ENCODE measurements at places on chromosomes 1 and 21.

- no peak for DNase-seq
These were observed 255.3 kb downstream of the PDE4B start for GRCh38 chr1:66048011-66048410.

DNA sequence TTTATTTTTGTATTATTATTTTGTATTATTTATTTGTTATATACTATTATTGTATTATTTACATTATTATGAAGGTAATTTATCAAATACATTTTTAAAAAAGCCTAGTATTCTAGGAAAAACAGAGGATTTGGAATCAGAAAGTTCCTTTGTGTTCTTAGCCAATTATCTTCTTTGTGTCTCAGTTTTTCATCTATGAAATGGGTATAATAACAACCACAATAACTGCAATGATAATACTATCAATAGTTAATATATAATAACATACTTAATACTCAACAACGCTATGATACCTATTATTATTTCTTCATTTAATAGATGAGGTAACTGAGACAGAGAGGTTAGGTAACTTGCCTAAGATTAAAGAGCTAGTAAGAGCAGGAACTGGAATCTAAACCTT is 80.4 kb upstream of the GNG4 start:
- DNase-seq, result no peak

- no peak for DNase-seq
These were observed 38.4 kb downstream of the IGSF21 start for GRCh38 chr1:18145851-18146618.

DNA sequence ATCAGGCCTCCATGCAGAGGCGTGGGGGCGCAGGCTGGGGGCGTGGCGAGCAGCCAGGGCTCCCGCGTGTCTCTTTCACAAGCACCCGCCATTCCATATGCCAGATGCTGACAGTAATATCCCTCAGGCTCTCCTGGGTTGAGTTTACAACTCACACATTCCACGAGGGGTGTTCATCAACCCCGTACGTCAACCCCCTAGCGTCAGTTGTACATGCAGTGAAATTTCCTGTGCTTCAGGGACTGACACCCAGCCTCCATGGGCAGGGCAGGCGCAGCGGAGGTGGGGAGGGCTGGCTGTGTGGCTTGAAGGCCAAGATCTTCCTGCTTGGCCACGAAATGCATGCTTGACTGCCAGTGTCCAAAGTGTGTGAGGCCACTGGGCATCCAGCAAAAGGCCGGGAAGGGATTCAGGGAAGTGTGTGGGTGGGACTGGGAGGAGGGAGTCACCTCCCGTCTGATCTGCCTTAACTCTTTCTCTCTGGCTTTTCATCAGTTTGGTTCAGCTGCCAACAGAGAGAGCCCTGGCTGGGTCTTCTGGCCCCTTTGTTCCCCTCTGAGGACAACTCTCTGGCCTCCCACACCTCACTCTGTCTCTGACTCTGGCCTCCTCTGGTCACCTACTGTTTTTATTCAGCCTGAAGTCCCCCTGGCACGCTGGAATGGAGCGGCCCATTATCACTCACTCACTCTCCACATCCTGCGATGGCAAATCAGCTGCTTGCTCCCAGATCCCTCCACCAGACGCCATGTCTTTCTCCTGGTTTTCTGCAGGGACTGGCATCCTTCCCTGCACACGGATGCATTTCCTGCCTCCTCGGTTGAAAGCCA is 33.8 kb downstream of the CLIC6 start:
- DNase-seq, result no peak
